ENCODE measurements at places on chromosomes 5 and 9. TPM values are rescaled to one million over a fixed set of nuclear protein-coding genes. Genes with fewer than 3 reads are reported as not detected.

The NOXA1 gene
- not detected for total RNA-seq

The TEK gene
- total RNA-seq = 2.0 TPM

The ADAMTS2 gene
- total RNA-seq = not detected

The TAS2R1 gene
- not detected for total RNA-seq

The SH3GL2 gene
- 10.0 TPM for total RNA-seq

The DNAJC25 gene
- 11.4 TPM for total RNA-seq

All from M059J (cell line).